ENCODE measurements at places on chromosomes 12 and 14. TPM values are rescaled to one million over a fixed set of nuclear protein-coding genes. Genes with fewer than 3 reads are reported as not detected.
A peak's percentile ranks its signal among the peaks of the same experiment; 100 is the strongest.

- no peak for DNase-seq
These were observed 13.8 kb downstream of the CCDC92 start for GRCh38 chr12:123958876-123959275.

GRCh38 chr14:61749264-61749663, 13.0 kb upstream of the SNAPC1 start:
- DNase-seq: no peak

- no peak for DNase-seq
These were observed 1127.0 kb downstream of the GALC start for GRCh38 chr14:86865934-86866333.

- DNase-seq: no peak
These were observed 199.0 kb downstream of the LRFN5 start for GRCh38 chr14:41805633-41806032.

DNA sequence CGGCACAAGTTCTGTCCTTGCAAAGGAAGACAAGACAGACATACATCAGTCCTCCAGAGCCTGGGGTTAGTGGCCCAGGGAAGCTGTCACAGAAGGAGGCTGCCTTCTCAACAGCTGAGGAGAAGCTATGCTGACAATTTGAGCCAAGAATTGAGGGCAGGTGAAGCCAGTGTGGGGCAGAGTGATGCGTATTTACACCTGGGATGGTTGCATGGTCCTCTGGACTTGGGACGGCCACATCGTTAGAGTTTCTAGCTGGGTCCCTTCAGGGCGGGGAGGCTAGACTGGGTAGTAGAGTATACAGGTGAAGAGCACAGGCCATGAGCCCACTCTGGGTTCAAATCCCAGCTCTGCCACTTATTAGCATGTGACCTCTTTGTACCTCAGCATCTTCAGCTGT, 16.5 kb downstream of the KRT85 start:
- no peak for DNase-seq

- no peak for DNase-seq
These were observed 9.3 kb downstream of the TPCN1 start for GRCh38 chr12:113230315-113231234.

- no peak for DNase-seq
These were observed 14.8 kb upstream of the PLA2G1B start for GRCh38 chr12:120342175-120343038.

- no peak for DNase-seq
These were observed 209.8 kb upstream of the NUDT4 start for GRCh38 chr12:93167841-93168492.

DNA sequence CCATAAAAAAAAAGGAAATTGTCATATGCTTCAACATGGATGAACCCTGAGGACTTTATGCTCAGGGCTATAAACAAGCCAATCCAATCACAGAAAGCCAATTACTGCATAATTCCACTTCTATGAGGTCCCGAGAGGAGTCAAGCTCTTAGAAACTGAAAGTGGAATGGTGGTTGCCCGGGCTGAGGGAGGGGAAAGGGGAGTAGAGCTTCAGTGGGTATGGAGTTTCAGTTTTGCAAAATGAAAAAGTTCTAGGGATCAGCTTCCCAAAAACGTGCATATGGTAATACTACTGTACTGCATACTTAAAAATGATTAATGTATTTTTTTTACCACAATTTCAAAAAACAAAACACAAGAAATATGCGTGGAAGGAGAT, 52.0 kb downstream of the RNF34 start:
- no peak for DNase-seq

GRCh38 chr12:95653771-95654546, 102.7 kb upstream of the USP44 start:
- peak; percentile 47 for DNase-seq

DNA sequence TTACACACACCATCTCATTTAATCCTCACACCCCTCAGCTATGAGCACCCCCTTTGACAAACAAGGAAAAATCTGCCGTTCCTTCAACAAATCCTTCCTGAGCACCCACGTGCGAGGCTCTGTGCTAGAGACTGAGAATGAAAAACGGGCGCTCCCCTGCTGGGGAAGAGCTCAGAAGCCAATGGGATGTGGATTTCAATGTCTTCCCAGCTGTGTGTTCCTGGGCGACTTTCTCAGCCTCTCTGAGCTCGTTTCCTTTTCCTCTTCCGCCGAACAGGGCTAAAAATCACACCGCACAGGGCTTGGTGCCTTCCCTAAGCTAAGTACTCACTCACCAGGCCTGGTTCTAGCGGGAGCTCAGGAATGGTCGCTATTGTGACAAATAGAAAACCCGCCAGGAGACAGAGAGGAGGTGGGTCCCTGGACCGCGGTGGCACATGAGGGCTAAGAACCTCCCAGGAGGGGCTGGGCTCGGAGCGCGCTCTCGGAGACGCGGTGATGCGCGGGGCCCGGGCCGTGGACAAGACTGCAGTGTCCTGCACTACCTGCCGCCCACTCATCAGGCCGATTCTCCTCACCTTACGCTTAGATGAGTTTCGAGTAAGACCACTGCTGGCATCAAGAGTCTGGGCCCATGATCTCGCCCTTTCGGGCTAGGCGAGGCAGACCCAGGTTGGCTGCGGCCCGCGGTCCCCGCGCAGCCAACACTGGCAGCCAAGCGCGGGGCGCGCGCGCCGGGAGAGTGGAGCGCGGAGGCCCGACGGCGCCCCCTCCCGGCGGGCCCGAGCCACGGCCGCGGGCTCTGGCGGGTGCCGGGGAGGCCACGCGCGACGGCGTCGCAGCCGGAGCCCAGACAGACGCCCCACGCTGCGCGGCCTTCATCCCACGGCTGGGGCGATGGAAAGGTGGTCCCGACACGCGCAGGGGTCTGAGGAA, 17.0 kb downstream of the ZDHHC22 start:
- no peak for DNase-seq

DNA sequence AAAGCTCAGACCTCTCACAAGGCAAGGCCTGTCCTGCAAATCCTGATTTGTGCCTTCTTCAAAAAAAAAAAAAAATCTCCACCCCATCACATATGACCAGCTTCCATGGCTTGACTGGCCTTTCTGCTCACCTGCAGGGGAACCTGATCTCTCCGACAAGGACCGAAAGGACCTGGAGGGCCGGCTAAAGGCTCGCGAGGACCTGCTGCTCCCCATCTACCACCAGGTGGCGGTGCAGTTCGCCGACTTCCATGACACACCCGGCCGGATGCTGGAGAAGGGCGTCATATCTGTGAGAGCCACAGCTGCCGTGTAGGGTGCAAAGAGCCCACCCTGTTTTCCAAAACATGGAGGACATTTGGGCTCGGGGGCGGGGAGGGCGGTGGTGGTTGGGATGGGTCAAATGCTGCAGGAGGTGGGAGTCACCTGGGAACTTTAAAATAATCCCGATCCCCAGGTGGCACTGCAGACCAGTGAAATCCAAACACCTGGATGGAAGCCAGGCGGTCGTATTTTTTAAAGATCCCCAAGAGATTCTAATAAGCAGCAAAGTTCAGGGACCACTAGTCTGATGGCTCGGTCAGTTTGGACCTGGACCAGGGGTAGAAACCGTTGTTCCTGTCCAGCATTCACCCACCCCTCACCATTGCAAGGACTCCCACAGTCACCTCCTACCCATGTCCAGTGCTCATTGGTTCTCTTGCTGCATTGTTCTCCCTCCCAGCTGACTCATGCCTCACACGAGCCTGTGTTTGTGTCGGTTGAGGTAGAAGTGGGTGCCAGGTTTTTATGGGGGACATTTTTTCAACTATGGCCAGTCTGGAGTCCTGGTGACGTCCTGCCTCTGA, 44.8 kb downstream of the FOXN4 start:
- DNase-seq: peak; percentile 77

GRCh38 chr14:104972301-104973134, 5.7 kb downstream of the AHNAK2 start:
- DNase-seq: peak; percentile 11

DNA sequence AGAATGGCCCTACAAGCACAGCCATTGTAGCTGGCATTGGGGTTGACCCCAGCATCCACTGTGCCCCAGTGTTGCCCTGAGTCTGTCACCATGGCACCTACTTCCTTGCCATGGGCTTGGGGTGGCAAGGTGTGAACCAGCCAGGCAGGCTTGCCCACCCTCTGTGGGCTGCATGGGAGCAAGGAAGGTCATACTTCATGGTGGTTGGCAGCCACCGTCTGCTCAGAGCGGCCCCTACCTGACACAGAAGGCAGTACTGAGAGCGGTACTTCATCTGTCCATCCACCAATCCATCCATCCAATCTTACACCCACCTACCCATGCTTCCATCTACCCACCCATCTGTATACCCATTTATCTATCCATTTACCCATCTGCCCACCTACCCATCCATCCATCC, 160.1 kb downstream of the KIF26A start:
- DNase-seq: no peak

GRCh38 chr14:69643430-69644200, 32.2 kb downstream of the SUSD6 start:
- no peak for DNase-seq

DNA sequence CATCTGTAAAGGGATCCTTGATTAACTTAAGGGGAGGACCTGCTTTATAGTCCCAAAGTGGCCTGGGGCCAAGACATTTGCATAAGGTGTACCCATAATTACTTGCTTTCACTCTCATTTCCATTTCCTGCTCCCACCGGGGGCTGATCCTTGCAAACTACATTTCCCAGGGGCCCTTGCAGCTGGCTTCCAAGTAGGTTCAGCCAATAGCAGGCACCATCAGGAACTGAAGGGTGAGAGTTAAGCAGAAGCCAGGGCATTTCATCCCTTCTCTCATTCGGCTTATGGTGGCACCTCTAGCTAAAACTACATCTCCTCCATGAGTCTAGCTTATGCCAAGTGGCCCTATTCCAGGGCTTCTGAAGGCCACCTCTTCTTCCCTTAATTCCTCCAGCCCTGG, 88.8 kb downstream of the CCDC60 start:
- DNase-seq: no peak

DNA sequence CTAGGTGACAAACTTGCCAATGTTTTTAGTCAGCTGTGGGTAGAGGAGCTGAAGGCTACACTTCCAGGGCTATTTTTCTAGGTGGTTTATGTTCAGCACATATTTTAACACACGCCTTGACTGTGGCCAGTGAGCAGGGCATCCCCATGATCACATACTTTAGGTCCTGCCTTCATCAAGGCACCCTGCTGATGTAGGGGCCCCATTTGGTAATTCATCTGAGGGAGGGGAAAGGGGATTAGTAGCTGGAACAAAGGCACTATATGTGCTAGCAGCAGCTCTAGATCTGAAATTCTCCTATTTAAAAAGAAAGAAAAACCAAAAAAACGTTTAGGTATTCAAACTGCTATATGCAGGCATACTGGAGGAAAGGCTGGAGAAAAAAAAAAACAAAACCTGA, 14.5 kb downstream of the EGLN3 start:
- no peak for DNase-seq

GRCh38 chr12:52861511-52861910, 12.7 kb upstream of the KRT78 start:
- no peak for DNase-seq

GRCh38 chr14:103066399-103066798, 9.1 kb upstream of the CDC42BPB start:
- no peak for DNase-seq

Gene RFLNA
- not detected for total RNA-seq

Gene TMCC3
- 4.3 TPM for total RNA-seq

Gene TRIM9
- 0.59 TPM for total RNA-seq

Gene PPP4R4
- total RNA-seq: not detected

Gene RERGL
- 3.3 TPM for total RNA-seq

Gene TECPR2
- total RNA-seq: 24.8 TPM

Gene RNF41
- total RNA-seq: 46.5 TPM

Gene TSPAN8
- not detected for total RNA-seq

Gene KRT74
- not detected for total RNA-seq

Gene CCDC175
- total RNA-seq: not detected

Gene CIPC
- total RNA-seq: 67.1 TPM
